Activated CD8-positive, alpha-beta memory T cell treated with anti-CD3 and anti-CD28 coated beads, Interleukin-2, amount 50 U/mL, for 4 hours (primary cell): ENCODE measurements at places on chromosomes 6 and 20.

GRCh38 chr6:12343440-12344162, 53.4 kb downstream of the EDN1 start:
- no peak for DNase-seq

DNA sequence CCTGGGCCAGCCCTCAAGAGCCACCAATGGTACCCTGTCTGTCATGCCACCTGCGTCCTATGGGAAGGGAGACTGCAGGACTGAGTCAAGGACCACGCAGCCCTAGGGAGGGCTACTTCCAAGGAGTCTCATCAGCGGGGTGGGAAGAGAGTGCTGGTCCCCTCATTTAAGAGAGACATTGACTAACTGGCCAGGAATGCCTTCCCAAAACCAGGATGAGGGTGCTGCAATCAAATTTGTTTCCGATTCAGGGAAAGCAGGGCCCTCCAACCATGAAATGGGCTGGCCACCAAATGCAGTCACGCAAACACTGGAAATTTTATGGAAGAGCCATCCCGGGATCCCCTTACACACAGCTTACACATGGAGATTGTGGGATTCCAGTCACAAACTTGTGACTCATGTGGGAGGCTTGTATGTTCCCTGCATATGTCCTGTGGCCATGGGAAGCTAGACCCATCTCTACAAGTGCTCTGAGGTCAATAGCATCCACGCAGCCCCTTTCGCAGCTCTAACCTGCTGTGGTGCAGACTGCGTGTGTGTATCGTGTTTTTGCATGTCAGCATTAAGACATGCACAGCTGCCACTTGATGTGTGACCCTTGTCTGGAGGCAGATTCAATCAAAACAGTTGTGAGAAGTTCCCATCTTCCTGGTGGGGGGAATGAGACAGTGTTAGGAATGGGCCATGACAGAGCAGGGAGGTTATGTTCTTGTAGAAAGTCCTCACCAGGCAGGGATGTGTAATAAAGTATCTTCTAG, 53.0 kb upstream of the CST7 start:
- no peak for DNase-seq

DNA sequence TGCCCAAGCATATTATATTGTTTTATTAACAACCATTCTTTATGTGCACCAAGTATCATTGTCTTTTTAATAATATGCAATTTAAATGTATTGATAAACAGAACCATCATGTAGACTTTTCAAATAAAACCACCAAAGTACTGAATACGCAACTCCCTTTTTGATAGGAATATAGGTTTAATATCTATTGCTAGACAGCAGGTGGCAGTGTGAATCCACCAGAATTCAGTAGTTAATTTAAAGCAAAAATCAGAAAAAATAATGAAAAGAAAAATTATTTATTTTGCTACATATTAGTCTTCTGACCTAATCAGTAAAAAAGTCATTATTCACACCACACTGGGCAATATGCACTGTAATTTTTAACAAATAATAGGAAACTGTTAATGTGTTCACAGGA, 143.7 kb downstream of the KLHL32 start:
- no peak for DNase-seq

GRCh38 chr20:45069261-45069660, 31.7 kb downstream of the KCNS1 start:
- DNase-seq, result no peak

DNA sequence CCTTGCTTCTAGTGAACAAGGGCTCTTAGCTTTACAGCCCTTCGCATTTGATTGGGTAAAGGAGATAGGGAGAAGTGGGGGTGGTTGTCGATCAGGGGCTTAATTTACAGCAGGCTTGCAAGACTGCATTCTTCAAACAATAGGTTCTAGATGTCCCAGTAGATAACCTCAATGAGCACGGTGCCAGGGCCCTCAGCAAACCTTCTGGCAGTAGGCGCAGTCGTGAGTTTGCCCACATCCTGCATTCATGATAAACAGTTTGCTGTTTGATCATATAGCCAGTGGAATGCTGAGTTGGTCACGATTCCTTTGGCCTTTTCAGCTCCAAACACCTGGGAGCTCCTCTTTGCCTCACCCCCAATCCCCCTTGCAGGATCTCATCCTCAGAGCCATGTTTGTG, 27.5 kb downstream of the SUN5 start:
- no peak for DNase-seq

DNA sequence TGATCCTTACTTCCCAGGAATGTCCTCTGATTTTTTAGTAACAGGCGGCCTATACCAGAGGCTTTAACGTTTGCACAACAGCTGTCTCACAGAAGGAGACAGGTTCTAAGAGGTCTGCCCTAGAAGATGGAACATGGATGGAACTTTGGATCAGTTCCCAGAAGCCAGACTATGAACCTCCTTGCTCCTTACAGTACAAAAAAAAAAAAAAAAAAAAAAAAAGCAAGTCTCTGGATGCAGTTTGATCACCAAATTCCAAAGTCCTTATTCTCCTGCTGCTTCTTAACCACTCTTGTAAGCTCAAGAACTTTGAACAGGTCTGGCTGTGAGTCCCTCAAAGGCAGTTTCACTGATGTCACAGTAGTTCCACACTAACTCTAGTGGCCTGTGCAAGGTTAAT, 2.0 kb upstream of the TRMT11 start:
- DNase-seq, result no peak

- DNase-seq, result no peak
Observed at GRCh38 chr6:37862992-37863391, 43.5 kb downstream of the ZFAND3 start.
